ENCODE measurements at places on chromosomes 3 and 15.

GRCh38 chr3:62688812-62689211 lies 186.4 kb downstream of the CADPS start:
- no peak for DNase-seq

DNA sequence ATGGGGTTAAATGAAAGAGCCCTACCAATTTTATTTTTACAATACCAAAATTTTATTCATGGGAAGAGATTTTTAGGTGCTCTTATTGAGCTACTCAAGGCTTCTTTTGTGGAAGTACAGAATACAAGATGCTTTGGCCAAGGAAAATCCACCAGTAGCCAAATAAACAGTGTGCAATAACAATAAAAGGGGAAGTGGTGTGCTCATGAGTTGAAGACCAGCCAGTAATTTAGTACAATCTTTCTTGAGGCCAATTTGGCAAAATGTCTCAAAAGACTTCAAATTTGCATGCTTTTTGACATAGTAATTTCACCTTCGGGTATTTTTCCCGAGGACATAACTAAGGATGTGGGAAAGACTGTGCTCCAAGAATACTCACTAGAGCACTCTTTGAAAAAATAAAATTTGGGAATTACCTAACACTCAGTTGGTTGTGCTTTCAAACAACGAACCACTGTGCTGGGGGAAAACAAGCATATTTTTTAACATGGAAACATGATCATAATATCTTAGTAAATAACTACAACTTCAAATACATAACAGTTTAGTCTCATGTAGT lies 294.0 kb downstream of the DIPK2A start:
- no peak for DNase-seq

- DNase-seq: no peak
These were observed 325.2 kb downstream of the DIPK2A start for GRCh38 chr3:144296808-144297207.

GRCh38 chr3:129503471-129504291 lies 24.8 kb upstream of the RHO start:
- no peak for DNase-seq

DNA sequence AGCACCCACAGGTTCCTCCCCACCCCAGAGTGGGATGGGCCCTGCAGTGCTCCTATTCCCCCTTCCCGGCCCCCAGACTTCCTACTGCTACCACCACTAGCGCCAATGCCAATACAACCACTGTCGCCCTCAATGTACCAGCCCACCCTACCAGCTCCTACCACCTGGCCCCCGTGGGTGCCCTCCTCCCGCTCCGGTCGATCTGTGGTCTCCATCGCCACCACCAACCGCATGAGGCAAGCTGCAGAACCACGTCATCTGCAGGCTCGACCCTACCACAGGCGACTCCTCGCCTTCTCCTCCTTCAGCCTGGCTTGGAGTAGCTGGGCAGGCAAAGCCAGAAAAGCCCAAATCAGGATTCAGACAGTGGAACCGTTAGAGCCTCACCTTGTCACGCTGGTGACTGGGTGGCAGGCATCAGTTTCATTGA lies 179.3 kb downstream of the POTEB3 start:
- no peak for DNase-seq

- DNase-seq: no peak
These were observed 3.2 kb upstream of the FSIP1 start for GRCh38 chr15:39785841-39786240.

- DNase-seq: no peak
These were observed 26.3 kb upstream of the GOLGA6C start for GRCh38 chr15:75231836-75232235.
